ENCODE measurements at places on chromosomes 16 and 17.

- DNase-seq = peak; percentile 48
Observed at GRCh38 chr16:74623214-74623838, 16.4 kb upstream of the GLG1 start.

DNA sequence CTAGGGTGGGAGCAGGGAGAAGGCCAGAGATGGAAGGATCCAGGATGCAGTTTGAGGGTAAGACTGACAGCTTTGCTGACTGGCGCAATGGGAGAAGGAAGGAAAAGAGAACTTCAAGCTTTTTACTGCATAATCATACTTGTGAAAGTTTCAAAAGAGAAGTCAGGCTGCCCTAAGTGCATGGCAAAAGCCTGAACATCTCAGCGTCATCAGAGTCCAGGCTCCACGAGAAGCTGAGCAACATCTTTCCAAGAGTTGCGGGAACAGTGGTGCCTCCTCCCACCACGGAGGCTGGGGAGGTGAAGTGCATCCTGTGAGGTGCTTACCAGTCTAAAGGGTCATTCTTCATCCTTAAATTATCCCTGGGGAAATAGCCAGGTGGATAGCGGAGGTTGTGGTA is 26.9 kb upstream of the SLC38A8 start:
- no peak for DNase-seq

- DNase-seq = no peak
Observed at GRCh38 chr17:33983824-33984574, 271.1 kb upstream of the CCL2 start.

DNA sequence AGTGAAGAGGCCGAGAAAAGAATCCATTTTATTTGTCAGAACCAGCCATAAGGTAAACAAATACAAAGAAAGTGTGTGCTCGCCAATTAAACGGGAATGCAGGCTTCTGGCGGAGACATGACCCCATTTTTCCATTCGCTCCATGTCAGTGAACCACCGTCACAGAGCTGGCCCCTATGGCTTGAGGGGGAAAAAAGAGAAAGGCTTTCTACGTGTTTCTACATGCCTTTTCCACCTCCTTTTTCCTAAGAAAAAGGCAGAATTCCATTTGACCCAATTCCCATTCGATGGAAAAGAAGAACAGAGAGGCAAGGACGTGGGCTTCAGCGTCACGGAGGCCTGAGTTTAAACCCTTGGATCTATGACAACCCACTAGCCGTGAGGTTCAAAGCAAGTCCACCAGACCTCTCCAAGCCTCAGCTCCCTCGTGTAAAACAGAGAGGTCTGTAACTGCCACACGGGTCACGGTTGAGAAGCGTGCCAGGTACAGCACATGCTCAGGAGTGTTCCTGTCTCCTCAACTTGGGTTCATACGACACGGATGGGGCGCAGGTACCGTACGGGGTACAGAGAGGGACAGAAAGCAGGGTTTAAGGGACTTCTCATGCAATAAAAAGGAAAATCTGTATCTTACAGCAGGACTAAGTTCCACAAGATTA is 91.9 kb downstream of the NXN start:
- no peak for DNase-seq

GRCh38 chr16:6955303-6955702 is 377.3 kb upstream of the RBFOX1 start:
- DNase-seq = no peak

DNA sequence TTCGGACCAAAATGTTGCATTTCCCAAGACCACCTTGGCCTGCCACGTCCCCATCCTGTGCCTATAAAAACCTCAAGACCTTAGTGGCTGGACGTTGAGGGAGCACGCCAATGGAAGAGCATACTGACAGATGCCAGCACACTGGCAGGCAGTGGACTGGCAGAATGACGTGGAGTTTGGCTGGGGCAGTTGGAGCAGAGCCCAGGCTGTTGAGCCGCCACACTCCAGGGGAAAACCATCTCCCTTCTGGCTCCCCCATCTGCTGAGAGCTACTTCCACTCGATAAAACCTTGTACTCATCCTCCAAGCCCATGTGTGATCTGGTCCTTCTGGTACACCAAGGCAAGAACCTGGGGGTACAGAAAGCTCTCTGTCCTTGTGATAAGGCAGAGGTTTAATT is 494.1 kb downstream of the CDH11 start:
- DNase-seq = no peak

- no peak for DNase-seq
Observed at GRCh38 chr16:7419441-7419840, 86.8 kb downstream of the RBFOX1 start.

GRCh38 chr16:30090610-30091331 is 953 bp downstream of the TBX6 start:
- DNase-seq = no peak

DNA sequence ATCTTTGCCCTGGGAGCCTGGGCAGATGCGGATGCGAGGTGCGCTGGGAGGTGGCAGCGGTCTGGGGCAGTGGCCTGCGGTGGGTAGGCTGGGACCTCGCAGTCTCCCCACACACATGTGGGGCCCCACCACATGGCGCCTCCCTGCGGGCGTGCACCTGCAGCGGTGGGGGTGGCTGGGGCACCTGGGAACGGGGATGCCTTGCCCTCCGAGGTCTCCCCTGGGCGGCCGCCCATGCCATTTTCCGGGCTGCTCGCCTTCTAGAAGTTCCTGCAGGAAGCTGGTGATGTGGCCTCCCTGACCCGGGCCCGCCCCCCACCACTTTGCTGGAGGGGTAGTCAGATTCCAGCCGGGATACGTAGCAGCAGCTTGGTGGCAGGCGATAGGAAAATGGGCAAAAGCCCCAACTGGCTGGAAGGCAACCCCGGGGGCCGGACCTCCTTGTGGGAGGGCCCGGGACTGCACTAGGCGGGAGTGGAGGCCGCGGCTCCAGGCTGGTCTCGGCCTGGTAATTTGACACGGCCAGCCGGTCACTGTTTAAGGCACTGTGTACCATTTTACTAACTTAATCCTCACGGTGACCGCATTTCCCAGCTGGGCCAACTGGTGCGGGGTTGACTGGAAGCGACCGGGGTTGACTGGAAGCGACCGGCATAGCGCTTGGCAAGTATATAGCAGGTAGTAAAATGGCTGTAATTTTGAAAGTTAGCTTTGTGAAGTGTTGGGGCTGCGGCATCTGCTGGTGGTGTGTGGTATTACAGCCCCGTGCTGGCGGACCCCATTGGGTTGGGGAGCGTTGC is 38.5 kb downstream of the IGF2BP1 start:
- peak; percentile 73 for DNase-seq

DNA sequence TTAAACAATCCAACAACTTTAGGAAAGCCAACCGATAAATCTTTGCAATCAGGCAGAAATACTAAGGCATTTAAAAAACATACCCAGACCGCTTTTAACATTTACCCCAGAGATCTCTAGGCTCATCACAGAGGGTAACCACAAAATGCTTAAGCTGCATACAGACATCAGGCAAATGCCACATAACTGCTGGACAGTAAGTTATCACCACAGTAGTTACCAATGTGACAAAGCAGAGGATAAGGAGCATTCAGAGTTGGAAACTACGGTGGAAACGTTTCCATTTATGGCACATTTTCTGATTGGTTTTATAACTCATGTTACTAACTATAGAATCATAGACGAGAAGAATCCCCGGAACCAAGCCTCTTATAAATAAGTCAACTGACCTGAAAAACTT is 77.5 kb downstream of the KANSL1 start:
- no peak for DNase-seq

DNA sequence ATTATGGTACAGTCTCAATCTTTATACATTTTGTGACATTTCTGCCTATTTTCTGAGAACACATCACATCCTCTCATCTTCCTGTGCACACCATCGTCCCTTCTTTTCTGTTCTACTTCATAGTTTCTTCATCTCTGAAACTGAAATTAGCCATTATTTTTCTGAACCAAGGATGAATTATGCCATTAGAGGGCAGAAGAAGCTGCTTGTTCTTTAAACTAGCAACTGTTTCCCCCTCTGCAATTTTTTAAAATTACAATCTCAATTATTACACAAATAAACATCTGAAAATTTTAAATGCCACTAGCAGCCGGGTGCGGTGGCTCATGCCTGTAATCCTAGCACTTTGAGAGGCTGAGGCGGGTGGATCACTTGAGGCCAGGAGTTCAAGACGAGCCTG is 41.3 kb downstream of the RBBP6 start:
- DNase-seq = no peak

GRCh38 chr16:78551487-78552085 is 452.1 kb downstream of the WWOX start:
- peak; percentile 32 for DNase-seq

DNA sequence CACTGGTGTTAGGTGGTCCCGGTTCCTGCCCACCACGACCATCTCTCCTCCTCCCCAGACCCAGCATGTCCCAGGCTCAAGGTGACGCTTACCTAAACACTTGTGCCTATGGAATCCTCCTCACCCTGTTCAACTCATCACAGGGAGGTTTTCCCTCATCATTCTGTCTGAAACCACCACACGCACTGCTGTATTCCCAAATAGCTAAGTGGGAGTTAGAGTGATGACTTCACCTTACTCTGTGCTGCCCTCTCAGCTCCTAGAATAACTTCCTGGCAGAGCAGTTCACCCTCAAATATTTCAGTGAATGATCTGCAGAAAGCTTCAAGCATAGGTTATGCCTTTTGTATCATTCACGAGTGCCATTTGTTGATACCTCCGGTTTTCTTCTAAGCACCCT is 216.5 kb downstream of the CPPED1 start:
- no peak for DNase-seq

- DNase-seq = no peak
Observed at GRCh38 chr17:31236712-31237111, 60.3 kb downstream of the OMG start.

DNA sequence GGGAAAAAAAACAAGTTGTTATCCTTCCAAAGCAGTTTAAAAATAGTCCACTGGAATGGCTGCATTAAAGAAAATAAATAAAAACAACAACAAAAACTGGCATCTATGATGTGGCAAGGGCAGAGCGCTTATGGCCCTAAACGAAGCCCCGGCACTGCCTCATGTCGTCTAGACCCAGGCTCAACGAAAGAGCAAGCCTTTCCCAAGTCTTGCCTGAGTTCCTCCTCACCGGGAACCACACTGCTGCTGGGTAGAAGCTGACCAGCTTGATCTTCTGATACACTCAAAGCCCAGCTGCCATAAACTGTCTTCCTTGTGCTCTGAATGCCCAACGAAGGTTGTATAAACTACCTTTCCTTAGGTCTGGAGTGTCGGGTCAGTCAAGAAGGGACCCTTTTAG is 37.0 kb downstream of the NDEL1 start:
- DNase-seq = no peak

GRCh38 chr17:57086069-57086930 is 1.3 kb downstream of the AKAP1 start:
- DNase-seq = no peak

DNA sequence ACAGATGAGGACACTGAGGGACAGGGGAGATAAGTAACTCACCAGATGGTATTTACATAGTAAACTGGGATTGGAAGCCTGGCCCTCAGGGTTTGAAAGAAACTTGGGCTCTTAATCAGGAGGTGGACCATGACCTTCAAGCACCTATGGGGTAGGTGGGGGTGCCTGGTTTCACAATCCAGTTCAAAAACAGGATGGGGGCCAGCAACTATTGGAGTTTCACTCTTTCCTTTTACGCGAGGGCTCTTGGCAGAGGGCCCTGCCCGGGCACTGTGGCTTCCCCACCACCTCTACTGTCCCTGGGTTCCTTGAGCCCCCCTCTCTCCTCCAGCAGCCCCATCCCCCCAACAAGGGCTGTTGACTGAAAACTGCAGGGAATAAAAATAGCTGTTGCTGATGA is 11.3 kb upstream of the PRR29 start:
- no peak for DNase-seq
